ENCODE measurements at places on chromosomes 1 and 21. TPM values are rescaled to one million over a fixed set of nuclear protein-coding genes. Genes with fewer than 3 reads are reported as not detected.

Gene CASQ2
- not detected for total RNA-seq

Gene WDTC1
- total RNA-seq = 6.1 TPM

Gene CACHD1
- total RNA-seq = 1.7 TPM

Gene LRRIQ3
- 0.82 TPM for total RNA-seq

Gene USP25
- 9.2 TPM for total RNA-seq

Gene MAGI3
- total RNA-seq = 4.0 TPM

Gene AURKAIP1
- 183 TPM for total RNA-seq

Gene CCDC181
- 0.24 TPM for total RNA-seq

Gene OLIG1
- not detected for total RNA-seq

Gene TNFRSF14
- total RNA-seq = 0.22 TPM

Gene LCE1C
- total RNA-seq = not detected

Gene DYNLT4
- 0.29 TPM for total RNA-seq

Gene ZNF684
- 2.0 TPM for total RNA-seq

Gene OR2L5
- total RNA-seq = not detected

Gene AMY1B
- total RNA-seq = not detected

Gene GPR161
- 16.3 TPM for total RNA-seq

Gene AMIGO1
- 1.3 TPM for total RNA-seq

Gene LCE2C
- not detected for total RNA-seq

Gene APOBEC4
- not detected for total RNA-seq

Data from A549 treated with CpdA at 1 μM for 4 hours (cell line).